ENCODE measurements at places on chromosomes 11 and 22.
A peak's percentile ranks its signal among the peaks of the same experiment; 100 is the strongest.

- no peak for DNase-seq
Observed at GRCh38 chr11:57087991-57088390, 93.8 kb upstream of the LRRC55 start.

DNA sequence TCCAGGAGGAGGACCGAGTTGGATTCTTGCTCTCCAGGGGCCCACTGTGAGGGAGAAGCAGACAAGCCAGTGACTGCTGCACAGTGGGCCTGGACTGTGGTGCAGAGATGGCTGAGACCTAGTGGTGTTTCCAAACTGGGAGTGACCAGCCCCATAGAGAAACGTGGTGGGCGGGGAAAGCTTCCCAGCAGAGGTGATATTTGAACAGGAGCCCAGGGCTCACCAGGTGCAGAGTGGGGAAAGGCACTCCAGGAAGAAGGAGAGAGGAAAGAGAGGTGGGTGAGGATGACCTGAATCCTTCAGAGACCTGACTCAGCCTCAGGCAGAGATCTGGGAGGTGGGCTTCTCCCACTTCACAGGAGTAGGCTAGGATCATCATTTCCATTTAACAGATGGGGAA, 52.1 kb upstream of the RASD2 start:
- DNase-seq = no peak

DNA sequence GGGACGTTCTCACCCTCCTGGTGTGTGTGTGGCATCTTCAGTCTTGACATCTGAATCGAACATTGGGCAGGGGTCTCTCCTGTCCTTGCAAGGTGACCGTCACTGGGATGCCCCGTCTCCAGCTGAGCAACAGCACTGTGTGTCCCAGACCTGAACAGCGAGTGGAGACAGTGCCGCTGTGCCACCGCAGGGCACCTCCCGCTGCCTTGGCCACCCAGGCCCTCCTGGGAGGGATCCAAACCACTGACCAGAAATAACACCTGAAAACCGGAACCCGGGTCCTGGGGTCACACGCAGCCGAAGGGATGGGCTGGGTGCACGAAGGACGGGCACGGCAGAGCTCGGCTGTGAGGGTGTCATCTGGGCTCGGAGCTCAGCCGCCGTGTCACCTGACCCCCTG, 102.2 kb downstream of the BRD1 start:
- DNase-seq = no peak

GRCh38 chr22:37079668-37080171, 28.2 kb downstream of the KCTD17 start:
- no peak for DNase-seq

DNA sequence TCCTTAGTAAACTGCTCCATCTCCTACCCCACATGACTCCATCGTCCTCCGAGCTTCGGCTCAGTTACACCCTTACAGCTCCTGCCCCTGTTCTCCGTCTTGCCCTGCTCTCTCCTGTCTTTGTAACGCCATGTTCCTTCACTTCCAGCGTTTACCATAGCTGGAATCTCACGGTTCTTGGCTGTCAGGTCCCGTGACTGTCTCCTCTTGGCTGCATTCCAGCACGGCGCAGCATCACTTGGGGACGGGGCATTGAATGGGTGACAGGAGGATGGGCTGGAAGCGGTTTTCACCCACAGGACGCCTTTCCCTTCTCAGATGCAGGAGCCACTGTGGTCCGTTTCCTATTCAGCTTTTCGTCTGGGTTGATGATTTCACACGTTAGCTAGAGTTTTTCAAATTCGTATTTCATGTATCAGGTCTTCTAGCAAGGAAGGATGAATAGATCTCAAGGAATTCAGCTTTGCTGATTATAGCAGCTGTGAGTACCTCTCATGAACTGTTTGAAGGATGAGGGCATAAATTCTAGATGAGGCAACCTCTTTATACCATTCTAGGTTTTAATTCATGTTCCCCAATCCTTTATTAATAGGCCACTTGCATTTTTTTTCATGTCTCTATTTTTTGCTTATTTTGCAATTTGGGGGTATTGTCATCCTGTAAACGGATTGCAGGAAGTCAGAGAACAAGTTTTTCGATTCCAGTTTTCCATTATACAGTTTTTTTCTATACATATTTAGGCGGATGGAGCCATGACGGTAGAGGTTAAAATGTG, 29.1 kb downstream of the ZBED4 start:
- DNase-seq = no peak

DNA sequence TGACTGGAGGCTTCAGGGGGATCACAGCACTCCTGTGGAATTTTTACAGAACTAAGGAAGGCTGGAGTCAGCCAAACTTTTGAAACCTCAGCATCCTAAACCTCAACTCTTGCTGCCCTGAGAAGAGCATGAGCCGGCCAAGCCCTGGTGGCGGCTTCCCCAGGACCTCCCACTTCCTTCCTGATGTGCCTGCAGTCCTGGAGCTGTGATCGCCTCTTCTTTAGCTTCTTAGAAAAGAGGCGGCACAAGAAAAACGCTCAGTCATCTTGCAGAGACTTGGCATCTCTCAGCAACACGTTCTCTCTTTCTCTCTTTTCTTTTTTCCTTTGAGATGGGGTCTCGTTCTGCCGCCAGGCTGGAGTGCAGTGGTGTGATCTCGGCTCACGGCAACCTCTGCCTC, 40.4 kb upstream of the AMPD3 start:
- peak; percentile 82 for DNase-seq

- DNase-seq = no peak
Observed at GRCh38 chr11:132185726-132186592, 815.5 kb downstream of the NTM start.

- DNase-seq = no peak
Observed at GRCh38 chr22:42196454-42196853, 65.8 kb upstream of the CYP2D6 start.

DNA sequence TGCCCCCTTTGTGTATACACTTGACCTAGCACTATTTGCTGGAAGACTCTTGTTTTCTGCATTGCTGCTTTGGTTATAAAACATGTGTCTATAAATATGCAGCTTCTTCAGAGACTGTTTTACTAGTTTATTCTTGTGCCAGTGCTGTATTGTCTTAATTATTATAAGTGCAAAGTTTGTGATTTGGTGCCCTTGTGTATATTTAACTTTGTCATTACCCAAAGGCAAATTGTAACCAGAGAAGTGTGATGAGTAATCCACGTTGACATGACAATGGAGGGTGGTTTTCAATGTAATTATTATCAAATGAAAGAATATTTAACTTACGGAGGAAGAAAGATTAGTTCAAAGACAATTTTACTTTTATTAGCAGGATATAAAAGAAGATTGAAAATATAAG, 75.0 kb upstream of the PRODH start:
- no peak for DNase-seq

Measured in tibial artery (tissue), 4 donors.